ENCODE measurements at places on chromosomes 11 and 22. TPM values are rescaled to one million over a fixed set of nuclear protein-coding genes. Genes with fewer than 3 reads are reported as not detected.

- H3K4me3 ChIP-seq = no peak overlapping the region
- no peak for DNase-seq
- H3K36me3 ChIP-seq = no peaks in the 10 kb centered on the region
- no peaks in the 10 kb centered on the region for H3K4me1 ChIP-seq
- H3K27ac ChIP-seq = no peak overlapping the region
These were observed 18.4 kb upstream of the MYOD1 start for GRCh38 chr11:17700991-17701390.

- no peak overlapping the region for H3K27ac ChIP-seq
- H3K27me3 ChIP-seq = no peaks in the 10 kb centered on the region
- DNase-seq = no peak
- peaks cover 7% of the 10 kb centered on the region for H3K36me3 ChIP-seq
- H3K4me1 ChIP-seq = peaks cover 3% of the 10 kb centered on the region
These were observed 85.8 kb downstream of the RELT start for GRCh38 chr11:73461964-73462363.

DNA sequence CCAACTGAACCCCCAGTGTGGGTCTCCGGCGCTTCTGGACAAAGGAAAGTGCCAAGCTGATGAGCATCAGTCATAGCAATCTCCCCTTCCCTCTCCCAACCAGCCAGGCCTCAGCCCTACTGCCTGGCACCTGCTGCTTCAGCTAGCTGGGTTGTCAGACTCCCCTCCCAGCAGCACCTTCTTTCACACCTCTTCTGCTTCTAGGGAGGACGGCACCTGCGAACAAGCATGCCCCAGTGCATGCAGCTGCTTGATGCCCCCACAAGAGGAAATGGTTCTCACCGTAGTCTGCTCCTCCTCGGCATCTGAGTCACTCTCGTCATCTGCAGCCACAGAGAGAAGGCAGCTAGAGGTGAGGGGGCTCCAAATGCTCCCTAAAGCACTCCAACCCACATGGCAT is 25.4 kb downstream of the THOC5 start:
- DNase-seq = no peak
- no peak overlapping the region for H3K27ac ChIP-seq
- peaks cover 30% of the 10 kb centered on the region for H3K36me3 ChIP-seq
- H3K4me1 ChIP-seq = no peaks in the 10 kb centered on the region
- no peak overlapping the region for H3K4me3 ChIP-seq

DNA sequence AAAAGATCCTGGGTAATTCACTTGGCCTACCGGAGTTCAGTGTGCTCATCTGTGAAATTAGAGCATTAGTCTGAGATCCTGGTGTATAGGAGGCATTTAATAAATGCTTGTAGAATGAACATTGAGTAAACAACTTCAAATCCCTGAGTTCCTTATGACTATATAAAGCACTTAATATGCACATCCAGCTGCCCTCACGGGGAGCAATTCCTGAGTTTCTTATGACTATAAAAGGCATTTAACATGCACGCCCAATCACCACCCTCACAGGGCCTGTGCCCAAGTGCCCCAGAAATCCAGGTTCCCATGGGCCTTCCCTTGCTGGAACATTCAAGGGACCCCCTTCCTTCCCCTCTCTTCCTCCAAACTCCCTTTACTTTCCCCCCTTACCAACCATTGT is 13.6 kb downstream of the DRD2 start:
- no peak overlapping the region for H3K27ac ChIP-seq
- no peak for DNase-seq
- no peaks in the 10 kb centered on the region for H3K4me1 ChIP-seq
- H3K36me3 ChIP-seq = no peaks in the 10 kb centered on the region

DNA sequence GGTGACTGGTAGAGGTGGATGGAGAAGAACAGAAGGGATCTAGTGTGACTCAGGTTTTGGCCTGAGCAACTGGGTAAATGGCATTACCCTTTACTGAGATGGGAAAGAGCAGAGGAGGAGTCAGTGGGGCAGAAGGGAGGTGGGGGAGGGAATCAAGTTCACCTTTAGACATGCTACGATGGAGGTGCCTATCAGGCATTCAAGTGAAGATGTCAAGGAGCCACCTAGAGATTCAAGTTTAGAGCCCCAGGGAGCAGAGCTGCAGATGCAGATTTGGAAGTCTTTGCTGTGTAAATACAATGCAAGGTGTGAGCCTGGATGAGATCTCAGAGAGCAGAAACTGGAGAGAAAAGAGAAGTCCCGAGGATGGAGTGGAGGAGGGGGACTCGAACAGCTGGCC is 979 bp upstream of the MOGAT2 start:
- peaks cover 5% of the 10 kb centered on the region for H3K27me3 ChIP-seq
- no peaks in the 10 kb centered on the region for H3K4me1 ChIP-seq
- no peak overlapping the region for H3K4me3 ChIP-seq
- H3K27ac ChIP-seq = no peak overlapping the region
- DNase-seq = no peak

DNA sequence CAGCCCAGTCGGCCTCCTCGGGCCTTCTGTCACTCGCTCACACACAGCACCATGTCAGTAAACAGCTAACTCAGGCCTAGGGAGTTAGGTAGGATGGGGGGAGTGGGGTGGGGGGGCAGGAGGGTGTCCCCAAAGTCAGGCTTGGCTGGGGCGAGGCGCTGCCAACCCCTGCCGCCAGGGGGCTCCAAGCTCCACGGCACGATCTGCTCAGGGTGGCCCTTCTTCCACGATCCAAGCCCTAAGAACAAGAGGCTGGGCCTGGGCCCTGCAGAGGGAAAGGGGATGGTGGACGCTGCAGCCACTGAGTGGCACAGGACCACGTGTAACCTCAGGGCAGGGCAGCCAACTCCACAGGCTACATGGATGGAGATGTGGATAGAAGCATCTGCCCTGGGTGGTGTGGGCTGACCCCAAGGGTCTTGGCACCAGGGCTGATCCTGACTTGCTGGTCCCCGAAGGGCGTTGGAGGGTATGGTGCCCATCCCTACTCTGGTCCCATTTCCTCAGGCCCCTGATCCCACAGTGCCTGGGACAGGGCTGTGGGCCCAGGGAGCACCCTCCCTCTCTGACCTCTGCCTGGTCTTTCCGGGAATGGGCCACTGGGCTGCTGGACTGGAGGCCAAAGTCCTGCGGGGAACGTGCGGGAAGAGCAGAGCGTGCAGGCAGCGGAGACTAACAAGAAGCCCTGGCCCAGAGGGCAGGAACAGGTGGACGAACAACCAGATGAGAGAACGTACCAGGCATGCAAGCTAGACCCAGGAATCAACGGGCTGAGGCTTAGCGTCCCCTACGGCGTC is 29.1 kb upstream of the TXNRD2 start:
- H3K4me1 ChIP-seq = peaks cover 9% of the 10 kb centered on the region
- H3K36me3 ChIP-seq = no peaks in the 10 kb centered on the region
- no peak overlapping the region for H3K4me3 ChIP-seq
- no peak overlapping the region for H3K27ac ChIP-seq

GRCh38 chr11:117663821-117664220 is 133.2 kb downstream of the DSCAML1 start:
- H3K27ac ChIP-seq = no peak overlapping the region
- peaks cover 2% of the 10 kb centered on the region for H3K4me1 ChIP-seq
- no peak for DNase-seq
- no peak overlapping the region for H3K4me3 ChIP-seq

DNA sequence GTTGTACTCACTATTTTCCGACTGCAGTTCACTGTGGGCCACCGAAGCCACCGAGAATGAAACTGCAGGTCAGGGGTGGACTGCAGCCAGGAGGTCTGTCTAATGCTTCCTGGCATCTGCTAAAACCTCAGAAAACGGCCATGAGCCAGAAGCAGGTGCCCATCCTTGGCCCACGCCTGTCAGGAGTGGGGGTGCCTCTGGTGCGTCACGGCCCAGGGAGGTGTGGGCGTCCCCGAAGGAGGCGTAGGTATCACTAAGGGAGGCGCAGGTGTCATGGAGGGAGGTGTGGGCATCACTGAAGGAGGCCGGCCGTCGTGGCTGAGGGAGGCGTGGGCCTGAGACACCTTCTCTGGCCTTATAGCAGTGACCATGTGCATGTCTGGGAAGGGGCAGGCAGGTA is 456.2 kb downstream of the TBC1D22A start:
- no peak overlapping the region for H3K4me3 ChIP-seq
- no peak for DNase-seq
- no peaks in the 10 kb centered on the region for H3K27me3 ChIP-seq
- H3K27ac ChIP-seq = no peak overlapping the region
- H3K4me1 ChIP-seq = no peaks in the 10 kb centered on the region

The HOATZ gene
- not detected for total RNA-seq

The OR51I1 gene
- not detected for total RNA-seq

The CEP126 gene
- total RNA-seq = 1.9 TPM

The SCUBE2 gene
- total RNA-seq = not detected

The GAL gene
- 7.2 TPM for total RNA-seq

All from activated naive CD8-positive, alpha-beta T cell treated with anti-CD3 and anti-CD28 coated beads for 36 hours (primary cell).